ENCODE measurements at places on chromosomes 7 and 10.

DNA sequence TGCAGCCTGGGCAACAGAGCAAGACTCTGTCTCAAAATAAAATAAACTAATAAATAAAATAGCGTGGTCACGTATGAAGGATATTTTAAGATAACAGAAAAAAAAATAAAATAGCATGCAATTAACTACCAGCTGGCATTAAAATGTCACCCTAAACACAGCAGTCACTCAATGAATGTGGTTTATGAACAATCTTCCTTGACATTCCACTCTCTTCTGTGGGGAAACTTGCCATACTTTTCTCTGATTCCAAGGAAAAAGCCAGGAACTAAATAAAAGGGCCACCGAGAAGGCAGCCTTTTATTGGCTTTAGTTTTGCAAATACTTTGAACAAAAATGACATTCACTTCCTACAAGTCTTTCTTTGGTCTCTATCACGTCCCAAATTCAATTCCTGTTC is 266.6 kb downstream of the PARD3 start:
- DNase-seq: no peak

DNA sequence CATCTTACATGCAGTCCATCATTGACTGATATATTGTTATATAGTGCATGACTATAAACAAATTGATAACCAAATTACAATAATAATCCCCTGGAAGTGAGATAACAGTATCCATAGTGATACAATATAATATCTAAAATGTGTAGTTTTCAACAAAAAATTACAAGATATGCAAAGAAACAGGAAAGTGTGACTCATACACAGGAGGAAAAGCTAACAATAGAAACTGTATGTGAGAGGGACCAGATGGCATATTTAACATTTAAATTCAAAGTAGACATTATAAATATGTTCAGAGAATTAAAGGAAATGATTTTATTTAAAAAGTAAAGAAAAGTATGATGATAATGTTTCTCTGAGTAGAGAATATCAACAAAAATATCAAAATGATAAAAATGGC is 8.0 kb downstream of the OR9A2 start:
- no peak for DNase-seq

DNA sequence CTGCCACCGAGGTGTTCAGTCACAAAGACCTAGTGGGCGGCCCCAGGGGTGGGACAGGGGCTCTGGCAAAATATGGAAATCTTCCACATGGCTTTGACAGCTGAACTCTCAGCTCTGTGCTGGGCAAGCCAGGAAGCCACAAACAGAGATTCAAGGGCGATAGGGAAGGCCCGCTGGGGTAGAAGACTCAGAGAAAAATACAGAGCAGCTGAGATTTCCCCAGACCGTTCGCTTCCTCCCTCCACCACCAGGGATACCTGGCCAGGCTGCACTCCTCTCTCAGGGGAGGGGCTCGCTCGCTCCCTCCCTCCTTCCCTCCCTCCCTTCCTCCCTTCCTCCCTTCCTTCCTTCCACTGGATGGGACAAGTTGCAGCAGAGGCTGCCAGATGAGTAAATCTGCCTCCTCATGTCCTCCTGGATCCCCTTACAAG is 260.5 kb downstream of the PRPF18 start:
- DNase-seq: no peak

DNA sequence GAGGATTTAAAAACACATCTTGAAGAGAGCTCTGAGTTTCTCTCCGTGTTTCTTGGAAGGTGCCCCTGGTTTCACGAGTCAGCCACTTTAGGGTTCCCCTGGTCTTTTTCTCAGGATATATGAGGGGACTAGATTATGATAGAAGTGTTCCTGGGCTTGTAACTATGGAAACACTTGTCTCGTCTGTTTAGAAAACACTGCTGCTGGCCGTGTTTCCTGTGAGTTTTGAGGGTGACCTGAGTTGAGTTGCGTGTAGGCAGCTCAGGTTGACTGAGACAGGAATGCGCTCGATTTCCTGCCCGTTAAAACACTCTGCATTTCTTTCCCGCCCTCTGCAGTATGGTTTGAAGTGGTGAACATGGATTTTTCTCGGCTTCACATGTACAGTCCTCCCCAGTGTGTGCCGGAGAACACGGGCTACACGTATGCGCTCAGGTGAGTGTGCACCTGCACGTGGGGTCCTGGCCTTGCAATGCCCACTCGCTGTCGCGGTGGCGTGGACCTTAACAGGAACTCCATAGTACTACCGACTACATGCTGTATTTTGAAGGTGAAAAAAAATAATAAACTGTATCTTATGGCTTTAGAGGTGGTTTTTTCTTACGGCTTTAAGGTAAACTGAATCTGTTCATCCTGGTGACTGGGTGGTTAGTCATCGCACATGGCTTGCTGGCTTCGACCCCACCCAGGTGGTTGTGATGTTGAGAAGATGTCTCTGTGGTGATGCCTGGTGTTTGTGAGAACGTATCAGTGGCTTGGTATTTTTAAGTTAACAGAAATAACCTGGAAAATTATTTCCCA is at the start of gene SUN1:
Gene SUN1, plus strand, starts transcription at position 310 of the 801 bp plus-strand sequence. Its CDS starts 49 bp downstream, at position 359.
- DNase-seq: no peak

- DNase-seq: no peak
Measured at GRCh38 chr7:509426-510130, 10.1 kb downstream of the PDGFA start.

DNA sequence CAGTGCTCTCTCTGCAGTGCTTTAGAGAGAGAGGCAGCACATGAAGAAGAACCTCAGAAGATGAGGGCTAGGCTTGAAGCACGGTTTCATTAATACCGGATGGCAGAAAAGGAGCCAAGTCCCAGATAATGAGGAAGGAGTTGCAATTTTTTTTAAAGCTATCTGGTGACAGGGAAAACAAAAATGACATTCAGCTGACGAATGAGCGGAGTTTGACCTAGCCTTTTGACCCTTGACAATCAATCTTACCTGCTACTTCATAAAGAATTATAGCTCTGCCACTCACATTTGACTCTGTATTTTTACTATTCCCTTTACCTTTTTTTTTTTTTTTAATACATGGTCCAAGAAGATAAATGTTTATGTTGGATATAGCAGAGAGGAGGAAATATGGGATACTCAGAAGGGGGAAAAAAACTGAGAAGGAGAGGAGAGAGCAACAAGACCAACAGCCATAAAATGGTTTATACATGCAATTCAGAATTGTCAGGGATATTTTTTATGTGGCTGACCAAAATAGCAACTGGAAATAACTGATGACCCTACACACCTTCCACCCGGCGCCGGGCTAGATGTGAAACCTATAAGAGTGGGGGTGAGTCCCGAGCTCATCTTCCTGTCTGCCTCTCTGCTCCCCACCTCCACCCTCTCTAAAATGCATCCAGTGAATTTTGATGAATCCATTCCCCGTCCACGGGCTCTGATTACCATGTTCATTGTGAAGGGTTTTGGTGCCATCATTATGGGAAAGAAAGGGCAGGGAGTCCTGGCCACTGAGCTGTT is 274.4 kb upstream of the YAE1 start:
- no peak for DNase-seq

DNA sequence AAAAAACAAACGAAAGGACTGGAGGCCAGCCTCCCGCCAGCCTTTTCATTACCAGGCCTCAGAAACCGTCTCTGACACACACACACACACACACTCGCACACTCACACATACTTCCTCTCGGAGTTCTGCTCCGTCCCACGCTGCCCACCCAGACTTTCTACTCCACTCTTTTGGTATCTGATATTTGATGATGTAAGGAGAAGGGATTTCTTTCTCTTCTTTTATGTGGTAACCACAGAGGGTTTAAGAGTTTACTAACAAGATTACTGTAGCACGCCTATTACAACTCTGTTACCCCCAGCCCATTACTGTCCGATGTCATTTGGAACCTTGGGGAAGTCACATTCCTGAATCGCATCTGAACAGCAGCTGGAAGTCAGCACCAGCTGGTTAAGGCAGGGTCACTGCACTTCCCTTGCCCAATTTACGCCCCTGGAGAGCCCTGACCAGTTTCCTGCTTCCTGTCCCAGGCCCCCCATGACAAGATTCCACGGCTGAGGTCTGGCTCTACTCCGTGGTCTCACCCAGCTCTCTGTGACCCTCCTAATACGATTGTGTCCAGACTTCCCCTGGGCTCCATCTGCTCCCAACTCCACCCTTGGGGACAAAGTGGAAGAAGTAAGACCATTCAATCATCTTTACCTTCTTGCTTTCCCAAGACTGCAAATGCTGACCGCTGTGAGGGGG is 1.1 kb downstream of the DENND2A start:
- no peak for DNase-seq

DNA sequence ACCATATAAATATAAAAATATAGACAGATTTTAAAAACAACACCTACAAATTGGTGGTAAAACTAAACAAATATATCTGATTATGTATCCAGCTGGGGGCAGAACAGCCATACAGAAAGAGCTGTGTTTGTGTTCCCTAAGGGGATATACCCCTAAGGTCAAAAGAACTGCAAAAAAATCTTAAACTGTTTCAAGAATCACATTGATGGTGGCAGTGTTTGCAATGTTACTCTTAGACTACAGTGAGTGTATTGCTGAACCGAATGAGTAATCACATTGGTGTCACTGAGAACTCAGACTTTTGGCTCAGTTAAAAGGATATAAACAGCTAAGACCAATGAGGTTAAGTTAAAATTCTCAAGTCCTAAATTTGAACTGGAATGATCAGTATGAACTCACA is 27.1 kb upstream of the PTPRN2 start:
- no peak for DNase-seq

- no peak for DNase-seq
Measured at GRCh38 chr7:34011696-34012095, 106.4 kb downstream of the BMPER start.

DNA sequence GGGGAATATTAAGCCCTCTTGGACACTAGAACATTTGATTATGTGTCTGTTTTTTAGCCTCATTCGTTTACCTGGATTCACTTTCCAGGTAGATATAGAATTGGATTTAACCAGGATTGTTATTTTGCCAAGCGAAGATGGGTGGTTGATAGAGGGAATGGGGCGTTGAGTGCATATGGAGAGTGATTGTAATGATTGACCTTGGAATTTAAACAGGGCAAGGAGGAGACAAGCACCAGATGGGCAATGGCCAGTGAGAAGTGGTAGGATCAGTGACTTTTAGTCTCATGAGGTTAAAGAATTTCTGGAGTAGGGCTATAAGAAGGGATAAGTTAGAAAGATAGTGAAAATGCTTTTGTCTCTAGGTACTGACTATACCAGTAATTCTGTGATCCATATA is 211.2 kb upstream of the CSTF2T start:
- DNase-seq: no peak

DNA sequence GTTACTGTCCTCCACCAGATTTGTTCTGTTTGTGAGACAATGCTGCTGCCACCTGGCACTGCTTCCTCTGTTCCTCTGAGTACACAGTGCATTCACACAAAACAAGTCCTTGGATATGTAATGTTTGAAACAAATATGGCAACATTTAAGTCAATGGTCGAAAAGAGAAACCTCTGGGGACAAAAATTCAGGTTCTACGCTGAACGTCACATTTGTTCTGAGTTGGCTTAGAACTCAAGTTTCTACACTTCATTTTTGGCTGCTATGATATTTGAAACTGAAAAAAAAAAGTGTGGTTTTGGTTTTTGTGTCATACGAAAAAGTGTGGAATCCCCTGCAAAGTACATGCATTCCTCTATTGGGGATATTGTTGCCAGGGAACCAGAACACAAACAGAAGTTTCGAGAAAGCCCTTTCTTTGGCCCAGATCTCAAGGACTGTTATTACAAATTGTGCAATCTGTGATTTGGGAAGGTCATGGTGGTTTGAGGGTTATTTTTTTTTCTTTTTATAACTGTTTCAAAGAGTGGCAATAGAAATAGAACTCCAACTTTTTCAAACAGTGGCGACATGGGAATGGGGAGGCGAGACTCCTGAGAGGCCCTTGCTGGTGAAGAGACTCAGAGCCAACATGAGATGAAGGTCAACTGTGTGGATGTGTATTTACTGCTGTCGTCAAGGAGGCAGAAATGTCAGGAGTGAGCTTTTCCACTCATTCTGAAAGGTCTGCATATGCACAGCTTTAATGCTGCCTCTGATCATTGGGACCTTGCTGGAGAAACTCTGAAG is 127.5 kb downstream of the CUBN start:
- DNase-seq: no peak

DNA sequence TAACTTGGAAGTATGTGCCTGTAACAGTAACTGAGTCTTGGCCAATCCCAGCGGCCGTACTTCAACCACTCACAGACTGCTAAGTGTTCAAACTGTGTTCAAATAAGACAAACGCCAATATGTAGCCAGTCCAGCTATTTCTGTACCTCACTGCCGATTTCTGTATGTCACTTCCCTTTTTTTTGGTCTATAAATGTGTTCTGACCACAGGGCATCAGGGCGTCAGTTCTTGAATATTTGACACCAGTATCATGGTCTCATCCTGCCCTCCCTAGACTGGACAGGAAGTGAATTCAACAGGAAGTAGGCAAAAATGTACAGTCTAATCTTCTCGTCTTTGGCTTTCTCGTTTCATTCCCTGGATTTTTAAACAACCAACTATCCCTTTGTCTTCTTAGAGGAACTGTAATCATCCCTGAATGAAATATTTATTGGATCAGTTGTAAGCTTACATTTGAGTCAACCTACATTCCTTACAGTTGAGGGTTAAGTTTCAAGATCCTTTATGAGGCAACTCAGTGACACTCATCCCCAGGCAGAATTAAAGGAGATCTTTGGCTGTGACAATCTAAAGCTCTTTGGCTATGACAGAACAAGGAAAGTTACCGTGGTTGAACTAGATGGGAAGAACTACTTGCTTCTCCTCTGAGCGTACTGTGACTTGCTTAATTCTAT is 232.7 kb downstream of the NSUN6 start:
- DNase-seq: no peak

DNA sequence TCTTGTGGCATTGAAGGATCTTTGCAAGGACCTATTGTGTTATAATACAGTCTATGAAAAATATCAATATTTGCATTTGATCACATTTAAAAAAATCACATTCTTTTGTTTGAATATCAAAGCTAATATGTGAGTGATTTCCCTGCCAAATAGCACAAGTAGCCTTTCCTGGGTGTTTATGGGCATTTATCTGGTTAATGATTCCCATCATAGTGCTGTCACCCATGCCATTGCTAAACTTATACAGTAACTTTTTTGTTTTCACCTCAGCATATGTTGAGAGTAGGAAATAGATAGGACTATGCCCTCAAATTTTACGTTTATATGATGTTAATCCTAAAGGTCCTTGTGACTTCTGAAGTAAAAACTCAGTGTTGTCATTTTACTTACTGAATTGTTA is 136.9 kb downstream of the CFTR start:
- no peak for DNase-seq

DNA sequence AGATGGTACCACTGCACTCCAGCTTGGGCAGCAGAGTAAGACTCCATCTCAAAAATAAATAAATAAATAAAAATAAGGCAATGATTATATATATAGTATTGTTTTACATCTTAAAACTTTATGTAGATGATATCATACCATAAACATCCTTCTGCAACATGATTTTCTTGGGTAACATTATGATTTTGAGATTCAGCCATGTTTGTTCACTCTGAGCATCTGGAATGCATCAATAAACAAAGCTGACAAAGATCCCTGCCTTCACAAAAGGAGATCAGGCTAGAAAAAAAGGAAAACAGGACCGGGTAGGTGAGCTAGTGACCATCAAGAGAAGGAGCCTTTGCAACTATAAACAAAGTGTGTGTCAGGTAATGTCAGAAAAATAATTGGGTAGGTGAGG is 31.9 kb upstream of the KAT6B start:
- DNase-seq: no peak

- no peak for DNase-seq
Measured at GRCh38 chr7:47738563-47739166, 156.8 kb upstream of the TNS3 start.

GRCh38 chr7:139457153-139457946 is 26.1 kb downstream of the KLRG2 start:
- DNase-seq: no peak

Data from stimulated activated CD8-positive, alpha-beta memory T cell treated with anti-CD3 and anti-CD28 coated beads, Interleukin-15, amount 100 ng/mL, for 24 hours (primary cell).